Muscle of arm (tissue), 14 donors: ENCODE measurements at places on chromosomes 5 and 9. TPM values are rescaled to one million over a fixed set of nuclear protein-coding genes. Genes with fewer than 3 reads are reported as not detected.

GRCh38 chr5:125411071-125411743, 664.8 kb upstream of the ZNF608 start:
- peak; percentile 58 for DNase-seq

- DNase-seq, result no peak
Measured at GRCh38 chr5:96133341-96134079, 171.9 kb upstream of the ELL2 start.

SLC4A9 gene
- polyA plus RNA-seq, result 0.12 TPM

DNA sequence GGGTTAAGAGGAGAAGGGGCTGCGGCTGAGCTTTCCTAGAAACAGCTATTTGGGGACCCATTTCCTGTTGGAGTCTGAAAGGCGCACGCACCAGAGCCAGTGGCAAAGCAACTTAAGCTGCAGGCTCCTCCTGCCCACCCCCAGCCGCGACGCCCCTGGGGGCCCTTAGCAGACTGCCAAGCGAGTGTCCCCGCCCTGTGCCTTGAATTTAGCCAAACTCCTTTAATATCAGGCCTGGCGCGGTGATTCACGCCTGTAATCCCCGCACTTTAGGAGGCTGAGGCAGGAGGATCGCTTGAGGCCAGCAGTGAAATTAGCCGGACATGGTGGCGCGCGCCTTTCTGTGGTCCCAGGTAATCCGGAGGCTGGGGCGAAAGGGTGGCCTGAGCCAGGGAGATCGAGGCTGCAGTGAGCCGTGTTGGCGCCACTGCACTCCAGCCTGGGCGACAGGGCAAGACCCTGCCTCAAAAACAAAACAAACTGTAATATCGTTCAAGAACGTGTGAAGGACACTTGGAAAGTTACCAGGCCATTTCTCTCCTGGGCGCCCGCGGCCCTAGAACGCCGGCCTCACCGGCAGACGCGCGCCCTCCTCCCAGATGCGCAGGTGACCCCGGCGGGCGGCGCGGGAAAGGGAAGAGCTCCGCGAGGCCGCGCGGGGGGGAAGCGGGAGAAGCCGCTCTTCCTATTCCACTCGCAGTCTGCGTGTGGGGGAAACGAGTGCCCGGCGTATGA, 1.0 kb upstream of the F2R start:
- no peak for DNase-seq

DNA sequence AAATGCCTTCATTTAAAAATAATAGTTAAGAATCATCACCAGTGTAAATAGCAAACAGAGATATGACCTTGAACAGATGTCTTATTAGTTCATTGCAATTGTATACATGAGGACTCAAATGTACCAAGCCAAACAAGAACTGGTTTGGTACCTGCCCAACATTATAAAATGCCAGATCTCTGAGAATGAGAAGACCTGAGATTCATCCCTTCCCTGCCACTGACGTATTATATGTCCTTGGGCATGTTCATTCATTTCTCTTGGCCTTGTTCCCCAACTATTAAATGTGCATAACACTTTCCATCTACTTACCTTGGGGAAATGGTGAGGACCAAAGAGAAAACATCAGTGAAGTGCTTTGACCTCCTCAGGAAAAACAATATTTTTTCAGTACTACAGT, 33.6 kb upstream of the ERBIN start:
- no peak for DNase-seq

SPATA6L gene
- 0.36 TPM for polyA plus RNA-seq

CDC20B gene
- polyA plus RNA-seq, result not detected

GALT gene
- 38.8 TPM for polyA plus RNA-seq

DNA sequence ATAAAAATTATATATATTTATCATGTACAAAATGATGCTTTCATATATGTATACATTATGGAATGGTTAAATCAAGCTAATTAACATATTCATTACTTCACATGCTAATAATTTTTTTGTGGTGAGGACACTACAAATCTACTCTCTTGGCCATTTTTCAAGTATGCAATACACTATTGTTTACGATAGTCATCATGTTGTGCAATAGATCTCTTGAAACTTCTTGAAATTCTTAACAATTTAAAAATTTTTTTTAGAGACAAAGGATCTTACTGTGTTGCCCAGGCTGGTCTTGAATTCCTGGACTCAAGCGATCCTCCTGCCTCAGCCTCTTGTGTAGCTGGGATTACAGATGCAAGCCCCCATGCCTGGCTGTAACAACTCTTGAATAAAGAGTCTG, 45.2 kb upstream of the SHOC1 start:
- no peak for DNase-seq

GRCh38 chr9:127898433-127899127, 823 bp downstream of the ST6GALNAC6 start:
- no peak for DNase-seq

DNA sequence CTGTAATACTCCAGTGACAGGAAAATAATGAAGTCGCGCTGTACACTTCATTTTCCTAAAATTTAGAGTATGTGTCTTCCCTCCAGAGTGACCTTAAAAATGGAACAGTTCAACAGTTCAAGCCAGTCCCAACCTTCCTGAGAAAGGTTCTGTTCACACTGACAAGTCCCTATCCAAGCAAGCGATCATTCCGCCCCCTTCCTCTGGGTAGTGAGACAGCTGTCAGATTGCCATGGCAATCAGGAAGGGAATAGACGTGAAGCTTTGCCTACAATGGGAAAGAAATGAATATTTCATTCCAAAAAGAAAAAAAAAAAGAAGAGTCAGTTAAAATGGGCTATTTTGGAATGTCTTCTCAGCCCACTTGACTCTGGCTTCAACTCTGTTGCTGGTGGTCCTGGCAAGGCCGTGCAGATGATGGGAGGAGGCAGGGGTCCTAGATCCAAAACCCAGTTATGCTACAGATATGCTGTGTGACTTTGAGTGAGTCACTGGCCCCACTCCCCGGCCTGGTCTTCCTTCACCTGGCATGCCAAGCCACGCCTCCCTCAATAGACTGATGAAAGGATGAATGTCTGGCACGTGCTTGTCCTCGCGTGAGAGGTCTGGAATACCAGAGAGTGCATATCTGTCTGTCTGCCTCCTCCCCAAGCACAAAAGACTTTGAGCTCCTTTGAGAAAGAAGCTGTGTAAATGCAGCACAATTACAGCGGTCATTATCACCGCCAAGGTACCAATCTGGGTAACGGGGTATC, 165.8 kb upstream of the WWC1 start:
- no peak for DNase-seq

ADRB2 gene
- polyA plus RNA-seq, result 0.96 TPM

THBS4 gene
- 376 TPM for polyA plus RNA-seq

- no peak for DNase-seq
Measured at GRCh38 chr5:124678922-124679519, 67.4 kb downstream of the ZNF608 start.

ANKRD20A1 gene
- 1.3 TPM for polyA plus RNA-seq

DNA sequence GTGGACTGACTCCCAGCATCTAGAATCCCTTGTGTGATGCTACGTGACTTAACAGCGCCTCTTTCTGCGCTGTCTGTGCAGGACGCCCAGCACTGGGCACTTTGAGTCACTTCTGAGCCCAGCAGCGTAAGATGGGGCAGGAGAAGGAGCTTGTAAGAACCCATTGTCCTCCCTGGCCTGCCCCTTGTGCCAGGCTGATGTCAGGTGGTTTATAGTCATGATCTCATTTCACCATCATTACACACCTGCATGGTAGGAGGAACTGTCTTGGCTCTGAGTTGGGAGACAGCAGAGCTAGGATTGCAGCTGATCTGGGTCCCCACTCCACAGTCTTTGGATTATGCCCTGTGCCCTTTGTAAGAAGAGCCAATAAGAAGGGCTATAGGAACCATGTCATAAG, 12.2 kb downstream of the ERGIC1 start:
- no peak for DNase-seq

GRCh38 chr5:160486573-160486972, 64.9 kb downstream of the PTTG1 start:
- DNase-seq, result no peak

GRCh38 chr5:102223542-102224477, 72.3 kb downstream of the SLCO4C1 start:
- no peak for DNase-seq

- DNase-seq, result no peak
Measured at GRCh38 chr5:135042595-135042994, 8.6 kb upstream of the PITX1 start.

FOXD4L3 gene
- not detected for polyA plus RNA-seq

- no peak for DNase-seq
Measured at GRCh38 chr9:133282464-133283238, 7.7 kb upstream of the ABO start.

ADAMTS6 gene
- polyA plus RNA-seq, result 0.97 TPM

DNA sequence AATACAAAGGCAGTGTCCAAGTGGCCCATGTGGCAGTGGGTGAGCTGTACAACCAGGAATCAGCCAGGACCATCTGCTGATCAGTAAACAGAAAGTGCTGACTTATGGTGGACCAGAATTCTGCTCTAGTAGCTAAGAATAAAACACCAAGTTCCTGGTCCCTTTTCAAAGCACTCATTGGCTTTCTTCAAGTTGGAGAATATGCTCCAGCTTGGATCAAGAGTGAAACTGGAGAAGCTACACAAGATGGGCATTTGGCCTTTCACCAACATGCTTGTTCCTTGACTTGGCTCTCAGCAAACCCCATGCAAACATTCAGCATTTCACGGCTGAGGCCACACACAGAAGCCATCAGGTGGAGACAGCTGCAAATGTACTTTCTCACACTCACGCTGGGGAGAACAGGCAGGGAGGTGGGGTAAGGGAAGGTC, 32.1 kb downstream of the MARCHF3 start:
- DNase-seq, result no peak

DNA sequence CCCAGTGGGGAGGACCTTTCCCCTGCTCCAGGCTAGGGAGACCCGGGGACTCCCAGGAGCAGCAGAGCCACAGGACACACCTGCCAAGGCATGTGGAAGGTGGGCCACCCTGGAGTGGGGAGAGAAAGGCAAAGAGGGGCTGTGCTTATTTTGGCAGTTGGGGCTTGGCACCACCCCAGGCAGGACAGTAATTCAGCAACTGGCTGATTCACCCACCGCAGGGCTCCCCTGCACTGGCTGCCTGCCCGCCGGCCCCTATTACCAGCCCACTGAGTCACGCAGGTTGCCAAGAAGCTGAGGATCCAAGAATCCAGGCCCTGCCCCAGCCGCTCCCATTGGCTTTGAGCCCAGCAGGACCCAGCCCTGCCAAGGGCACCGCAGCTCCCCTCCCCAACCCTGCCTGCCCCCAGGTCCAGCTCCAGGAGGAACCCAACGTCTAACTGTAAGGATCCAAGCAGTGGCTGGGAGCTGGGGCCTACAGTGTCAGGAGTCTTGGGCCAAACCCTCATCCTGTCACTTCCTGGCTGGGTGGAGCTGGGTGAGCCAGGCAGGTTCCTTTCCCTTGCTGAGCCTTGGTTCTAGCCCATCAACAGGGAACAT, 14.2 kb upstream of the RALGDS start:
- no peak for DNase-seq

ZMAT2 gene
- 90.5 TPM for polyA plus RNA-seq

ADRA1B gene
- polyA plus RNA-seq, result 0.38 TPM

NANS gene
- 28.5 TPM for polyA plus RNA-seq

NOTCH1 gene
- polyA plus RNA-seq, result 21.0 TPM
